COLO829 (cell line): ENCODE measurements at places on chromosomes 4 and X.

- no peak for DNase-seq
Measured at GRCh38 chrX:107825698-107826237, at the start of gene MID2. Gene MID2, plus strand, starts transcription at chrX:107825866. Its CDS starts 561 bp downstream, at chrX:107826427.

- DNase-seq: peak; percentile 28
Measured at GRCh38 chr4:168522356-168522755, 25.5 kb downstream of the PALLD start.

DNA sequence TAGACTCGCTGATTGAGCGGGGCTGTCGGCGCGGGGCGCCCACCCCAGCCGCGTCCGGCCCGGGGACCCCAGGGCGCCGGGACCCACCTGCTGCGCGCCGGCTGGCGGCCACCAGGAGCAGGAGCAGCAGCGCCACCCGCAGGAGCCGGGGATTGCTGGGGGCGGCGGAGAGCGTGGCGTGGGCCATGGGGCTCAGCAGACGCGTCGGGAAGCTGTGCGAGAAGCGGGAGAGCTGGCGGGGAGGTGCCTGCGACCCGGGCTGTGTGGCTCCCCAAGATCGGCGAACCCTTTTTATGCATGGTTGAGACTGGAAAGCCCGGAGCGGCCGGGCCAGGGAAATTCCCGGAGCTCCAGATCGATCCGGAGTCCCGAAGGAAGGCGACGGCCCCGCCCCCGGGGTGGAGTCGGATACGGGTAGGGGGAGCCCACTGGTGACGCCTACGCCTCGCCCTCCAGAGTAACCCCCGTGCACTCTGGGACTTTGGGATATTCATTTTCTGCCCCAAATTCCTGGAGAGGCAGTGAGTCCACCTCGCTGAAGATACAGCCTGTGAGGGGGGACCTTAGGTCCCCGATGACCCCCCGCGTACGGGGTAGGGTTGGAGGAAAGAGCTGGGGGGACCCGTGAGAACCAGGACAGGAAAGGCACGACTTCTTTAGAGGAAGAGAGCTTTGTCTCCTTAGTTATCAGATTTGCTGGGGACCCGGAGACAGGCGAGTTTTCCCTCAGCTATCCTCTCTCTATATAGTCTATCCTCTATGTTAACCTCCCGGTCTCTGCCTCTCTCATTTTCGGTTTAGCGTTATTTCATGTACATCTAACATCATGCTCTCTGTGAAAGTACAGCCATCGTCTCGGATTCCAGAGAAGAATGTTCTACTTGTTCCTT lies at the start of gene CXCL3:
CXCL3 (minus strand) TSS at position 265 of the 890 bp plus-strand sequence; CDS start at position 187, 78 bp downstream.
- DNase-seq: peak; percentile 35

DNA sequence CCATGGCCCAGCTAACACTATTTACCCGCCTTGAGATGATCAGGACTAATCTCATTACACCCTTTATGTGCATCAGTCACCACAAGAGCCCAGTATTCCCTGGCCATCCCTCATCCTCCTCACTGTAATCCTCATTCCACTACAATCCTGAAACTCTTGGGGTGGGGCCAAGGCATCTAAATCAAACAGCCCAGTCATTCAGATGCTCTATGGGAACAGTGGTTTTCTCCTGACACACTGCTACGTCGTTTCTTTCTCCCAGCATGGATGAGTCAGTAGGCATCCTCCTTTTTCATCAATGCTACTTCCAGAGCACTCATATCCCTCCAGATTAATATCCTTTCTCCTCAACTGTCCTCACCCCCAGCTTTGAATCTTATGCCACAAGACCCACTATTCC lies 5.6 kb downstream of the SDAD1 start:
- DNase-seq: peak; percentile 91

DNA sequence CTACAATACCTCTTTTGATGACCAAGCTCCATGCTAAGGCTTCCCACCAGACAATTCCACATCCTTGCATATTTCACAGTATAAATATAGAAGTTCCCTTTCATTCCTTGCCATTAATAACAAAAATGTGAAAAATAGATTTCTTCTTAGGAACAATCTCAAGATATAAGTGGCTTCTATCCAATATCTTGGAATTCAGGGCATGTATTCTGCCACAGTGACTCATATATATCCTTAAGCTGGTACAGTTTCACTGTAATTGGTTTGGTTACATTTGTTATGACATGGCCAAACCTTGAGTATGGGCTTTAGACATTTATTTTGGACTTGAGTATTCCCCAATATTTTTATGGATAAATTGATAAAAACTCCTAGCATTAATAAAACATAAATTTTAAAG lies 181.7 kb upstream of the DDX53 start:
- peak; percentile 32 for DNase-seq

DNA sequence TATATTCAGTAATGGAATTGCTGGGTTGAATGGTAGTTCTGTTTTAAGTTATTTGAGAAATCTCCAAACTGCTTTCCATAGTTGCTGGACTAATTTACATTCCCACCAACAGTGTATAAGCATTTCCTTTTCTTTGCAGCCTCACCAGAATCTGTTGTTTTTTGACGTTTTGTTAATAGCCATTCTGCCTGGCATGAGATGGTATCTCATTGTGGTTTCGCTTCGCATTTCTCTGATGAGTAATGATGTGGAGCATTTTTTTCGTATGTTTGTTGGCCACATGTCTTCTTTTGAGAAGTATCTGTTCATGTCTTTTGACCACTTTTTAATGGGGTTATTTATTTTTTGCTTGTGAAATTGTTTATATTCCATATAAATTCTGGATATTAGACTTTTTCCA lies 13.6 kb upstream of the MAGED4B start:
- no peak for DNase-seq

DNA sequence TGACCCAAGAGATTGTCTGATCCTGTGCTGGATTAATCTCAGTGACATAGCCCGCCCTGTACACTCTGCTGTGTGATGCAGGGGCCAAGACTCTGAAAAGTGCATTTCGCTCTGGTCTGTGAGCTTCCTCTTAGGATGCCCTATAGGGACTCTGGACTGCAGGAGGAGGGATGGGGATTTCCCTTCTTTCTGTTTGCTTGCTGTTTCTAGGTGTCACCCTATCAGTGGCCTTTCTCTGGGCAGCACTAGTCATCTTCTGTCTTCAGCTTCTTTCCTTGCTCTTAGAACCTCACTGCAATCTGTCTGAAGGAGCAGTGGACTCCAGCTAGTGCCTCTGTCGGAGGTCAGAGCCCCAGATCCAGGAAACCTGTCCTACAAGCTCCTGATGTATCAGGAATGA lies 34.5 kb upstream of the SCRG1 start:
- DNase-seq: no peak

DNA sequence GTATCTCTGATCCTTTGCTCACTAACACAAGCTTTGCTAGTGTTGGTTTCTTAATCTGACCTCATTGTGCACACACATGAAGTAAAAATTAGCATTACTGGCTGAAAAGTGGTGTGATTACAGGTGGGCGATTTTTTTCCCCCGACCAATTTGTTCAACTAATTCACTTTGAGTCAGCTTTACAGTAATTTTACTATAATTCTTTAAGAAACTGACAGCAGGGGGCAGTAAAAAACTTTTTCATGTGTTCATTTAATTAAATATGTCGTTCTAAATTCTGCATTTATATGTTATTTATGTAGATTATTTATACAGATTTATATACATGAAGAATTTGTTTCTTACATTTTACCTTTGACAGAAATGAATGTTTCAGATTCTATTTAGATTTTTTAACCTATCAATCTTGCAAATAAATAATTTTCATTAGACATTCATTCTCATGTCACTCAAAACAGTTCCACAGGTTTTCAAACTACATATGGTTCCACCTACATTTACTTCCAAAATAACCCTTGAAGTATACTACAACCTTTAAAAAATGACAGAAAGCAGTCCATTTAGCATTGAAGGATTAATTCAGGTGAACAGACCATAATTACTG lies 17.5 kb downstream of the PALLD start:
- DNase-seq: peak; percentile 27

GRCh38 chrX:107766470-107767150 lies 9.0 kb downstream of the TSC22D3 start:
- DNase-seq: no peak

- no peak for DNase-seq
Measured at GRCh38 chr4:27081675-27082586, 221.3 kb downstream of the STIM2 start.

DNA sequence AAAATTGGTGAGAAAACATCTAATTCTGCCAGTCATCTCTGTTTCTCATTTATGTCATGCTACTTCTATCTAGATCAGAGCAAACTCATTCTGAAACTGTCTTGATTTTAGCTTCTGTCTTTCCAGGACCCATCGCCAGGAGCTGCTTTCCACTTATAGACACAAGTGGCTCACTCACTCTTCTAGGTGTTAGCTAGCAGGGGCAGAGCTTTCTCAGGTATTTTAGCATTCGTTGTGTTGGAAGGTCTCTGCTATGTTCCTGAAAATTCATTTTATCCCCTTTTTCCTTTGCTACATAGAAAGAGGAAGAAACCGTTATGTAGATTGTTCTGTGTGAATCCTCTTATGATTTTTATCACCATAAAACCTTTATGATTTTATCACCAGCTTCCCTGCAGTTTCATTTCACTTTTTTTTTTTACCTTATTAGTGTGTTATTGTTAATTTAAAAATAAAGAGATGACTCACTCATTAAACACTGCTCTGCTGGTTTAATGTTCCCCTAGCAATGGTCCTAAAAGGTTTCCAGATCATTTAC lies 246.6 kb upstream of the AADAT start:
- no peak for DNase-seq

- DNase-seq: no peak
Measured at GRCh38 chr4:10095296-10095991, 21.2 kb downstream of the WDR1 start.

- no peak for DNase-seq
Measured at GRCh38 chrX:29555465-29556091, 659.8 kb upstream of the MAGEB2 start.

DNA sequence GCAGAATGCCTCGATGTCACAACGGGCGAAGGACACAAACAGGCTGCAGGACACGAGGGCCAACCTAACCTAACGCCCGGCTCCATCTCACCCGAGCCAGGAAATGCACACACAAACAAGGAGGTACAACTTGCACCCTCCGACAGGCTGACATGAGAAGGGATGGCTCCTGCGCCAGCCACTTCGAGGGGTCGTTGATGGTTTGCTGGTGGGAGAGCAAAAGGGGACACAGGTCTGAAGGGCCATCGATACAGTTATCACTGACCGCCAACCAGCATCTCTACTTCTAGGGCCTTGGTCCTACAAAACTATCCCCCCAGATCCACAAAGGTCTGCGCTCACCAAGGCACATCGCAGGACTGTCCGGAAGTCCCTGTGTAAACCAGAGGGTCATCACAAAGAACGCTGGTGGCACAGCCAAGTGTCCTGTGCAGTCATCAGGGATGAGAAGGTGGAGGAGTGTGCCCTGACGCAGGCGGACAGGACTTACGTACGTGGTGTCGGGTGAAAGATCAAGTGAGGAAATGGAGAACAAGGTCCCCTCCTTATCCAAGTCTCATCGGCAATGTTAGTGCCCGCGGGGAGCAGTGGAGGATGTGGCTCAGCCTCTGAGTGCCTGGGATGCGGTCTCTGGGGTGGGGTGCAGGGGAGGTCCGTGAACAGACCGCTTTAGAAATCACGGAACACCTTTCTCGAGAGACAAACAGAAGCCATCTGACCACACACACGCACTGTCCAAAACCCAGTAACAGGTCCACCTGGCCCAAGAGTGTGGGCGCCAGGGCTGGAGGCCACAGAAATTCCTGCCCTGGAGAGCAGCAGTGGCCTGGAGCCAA lies 7.0 kb downstream of the MXD4 start:
- no peak for DNase-seq

DNA sequence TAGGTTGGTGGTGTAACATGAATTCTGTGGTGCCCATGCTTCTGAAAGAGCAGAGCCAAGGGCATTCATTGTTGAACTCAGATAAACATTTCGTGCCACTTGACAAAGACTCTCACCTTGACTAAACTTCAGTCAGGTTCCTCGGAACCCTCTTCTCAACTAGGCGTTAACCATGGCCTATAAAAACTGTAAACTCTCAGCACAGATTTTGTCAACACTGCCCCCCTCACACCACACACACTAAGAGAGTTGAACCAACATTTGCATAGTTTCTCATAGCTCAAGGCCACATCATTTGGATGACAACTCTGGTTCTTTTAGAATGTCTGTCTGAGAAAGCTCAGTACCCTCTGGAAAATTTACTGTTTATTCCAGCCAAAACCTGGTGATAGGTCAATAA lies 28.1 kb downstream of the CASP6 start:
- DNase-seq: no peak

- DNase-seq: no peak
Measured at GRCh38 chrX:51608766-51609165, 9.9 kb downstream of the CENPVL3 start.

DNA sequence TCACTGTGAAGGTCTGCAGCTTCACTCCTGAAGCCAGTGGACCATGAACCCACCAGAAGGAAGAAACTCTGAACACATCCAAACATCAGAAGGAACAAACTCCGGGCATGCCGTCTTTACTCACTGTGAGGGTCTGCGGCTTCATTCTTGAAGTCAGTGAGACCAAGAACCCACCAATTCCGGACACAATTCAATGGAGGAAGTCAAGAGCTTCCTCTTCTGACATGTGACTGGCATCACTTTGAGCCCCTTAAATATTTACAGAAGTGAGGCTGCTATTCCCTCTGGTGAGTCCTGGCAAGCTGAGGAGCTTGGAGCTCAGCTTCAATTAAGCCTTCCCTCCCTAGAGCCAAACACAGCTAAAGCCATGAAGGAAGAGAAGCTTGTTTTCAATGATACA lies 103.5 kb upstream of the SRD5A3 start:
- no peak for DNase-seq

DNA sequence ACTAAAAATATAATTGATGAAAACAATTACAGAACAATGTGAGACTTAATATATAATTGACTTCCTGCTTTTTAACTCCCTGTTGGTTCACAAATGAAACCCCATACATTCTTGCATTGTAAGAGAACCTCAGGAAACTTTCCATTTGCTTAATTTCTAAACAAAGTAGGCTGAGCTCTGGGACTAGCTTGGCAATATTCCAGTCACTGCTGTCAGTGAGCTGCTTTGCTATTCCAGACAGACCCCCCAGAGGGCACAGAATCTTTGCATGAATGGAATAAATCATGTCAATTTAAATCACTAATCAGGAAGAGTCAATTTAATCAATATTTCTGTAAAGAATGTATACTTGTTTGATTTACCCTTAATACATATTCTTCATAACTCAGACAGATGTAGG lies 110.6 kb downstream of the NEXMIF start:
- no peak for DNase-seq

DNA sequence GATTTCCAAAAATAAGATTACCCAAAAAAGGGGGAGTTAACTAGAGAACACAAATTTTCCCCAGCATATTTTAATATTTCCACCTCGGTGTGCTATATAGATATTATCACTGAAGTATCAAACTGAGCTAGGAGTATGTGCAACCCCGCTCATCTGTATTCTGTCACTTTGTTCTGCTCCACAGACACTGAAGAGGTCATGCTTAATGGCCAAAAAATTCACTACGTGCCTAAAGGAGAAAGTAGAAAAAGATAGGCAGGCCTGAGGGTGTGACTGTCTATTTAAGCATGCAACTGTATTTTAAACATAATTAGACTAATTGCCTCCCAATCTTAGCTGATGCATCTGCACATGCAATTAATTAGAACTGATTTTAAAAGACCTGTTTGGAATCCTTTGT lies 24.5 kb downstream of the SH3RF1 start:
- DNase-seq: no peak
